Activated CD8-positive, alpha-beta memory T cell treated with anti-CD3 and anti-CD28 coated beads for 24 hours (primary cell): ENCODE measurements at places on chromosomes 6 and 20.
A peak's percentile ranks its signal among the peaks of the same experiment; 100 is the strongest.

DNA sequence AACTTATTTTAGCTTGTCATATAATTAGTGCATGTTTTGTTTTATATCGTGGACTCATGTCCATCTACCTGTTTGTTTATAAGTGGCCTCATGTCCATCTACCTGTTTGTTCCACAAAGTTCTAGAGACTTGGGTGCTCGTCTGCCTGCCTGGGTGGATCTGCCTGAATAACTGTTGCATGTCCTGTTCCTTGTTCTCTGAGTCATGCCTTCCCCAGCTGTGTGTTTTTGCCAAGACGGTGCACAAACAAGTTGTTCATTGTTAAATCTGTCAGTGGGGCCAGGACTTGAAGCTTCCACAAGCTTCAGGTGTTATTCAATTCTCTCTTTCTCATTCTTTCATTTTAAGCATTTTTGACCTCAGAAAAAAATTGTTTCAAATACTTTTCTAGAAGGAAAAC lies 358.0 kb upstream of the CITED2 start:
- DNase-seq: no peak

DNA sequence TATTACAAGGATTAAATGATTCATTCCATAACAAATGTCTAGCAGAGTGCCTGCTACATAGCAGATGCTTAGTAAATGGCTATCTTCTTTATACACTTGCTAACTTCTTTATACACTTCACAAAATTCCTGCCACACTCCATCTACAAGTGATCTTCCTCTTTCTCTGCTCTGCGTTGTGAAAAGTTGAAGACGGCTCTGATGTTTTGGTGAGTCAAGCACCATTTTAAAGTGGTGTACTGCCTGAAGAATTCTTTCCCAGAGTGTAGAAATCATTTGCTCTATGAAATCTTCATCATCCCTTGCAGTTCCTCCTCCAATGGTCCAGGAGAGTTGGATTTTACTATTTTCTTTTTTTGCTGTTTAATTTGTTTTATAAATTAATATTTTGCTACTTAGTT lies 74.9 kb downstream of the TNFAIP3 start:
- DNase-seq: no peak

- no peak for DNase-seq
Measured at GRCh38 chr6:137871831-137872454, 4.9 kb downstream of the TNFAIP3 start.

- DNase-seq: peak; percentile 76
Measured at GRCh38 chr6:159978291-159979135, 9.6 kb downstream of the IGF2R start.

- DNase-seq: no peak
Measured at GRCh38 chr6:72783666-72784065, 161.8 kb downstream of the KCNQ5 start.

DNA sequence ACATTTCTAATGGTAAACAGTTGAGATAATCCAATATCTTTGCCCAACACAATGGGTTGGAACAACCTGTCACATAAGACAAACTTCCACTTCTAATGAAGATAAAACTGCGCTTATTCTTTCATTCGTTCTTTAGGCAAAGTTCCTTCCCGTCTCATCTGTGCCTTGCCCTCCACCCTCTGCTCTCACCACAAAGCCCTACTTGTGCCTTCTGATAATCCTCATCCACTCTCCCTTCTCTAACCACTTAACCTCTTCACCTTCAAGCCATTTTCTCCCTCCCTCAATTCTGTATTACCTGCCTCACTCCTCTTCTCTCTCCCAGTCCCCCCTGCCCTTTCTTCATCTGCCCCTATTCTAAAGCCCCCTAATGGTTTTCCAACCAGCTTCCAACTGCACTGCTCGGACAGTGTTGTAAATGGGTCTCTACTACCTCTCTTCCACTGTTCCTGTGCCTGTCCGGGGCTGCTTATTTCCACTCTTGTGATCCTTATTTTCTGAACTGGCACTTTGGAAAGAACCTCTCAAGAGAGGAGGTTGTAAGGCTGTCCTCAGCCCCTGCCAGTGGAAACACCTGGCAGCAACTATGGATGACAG lies 62.9 kb upstream of the MYB start:
- no peak for DNase-seq

- DNase-seq: no peak
Measured at GRCh38 chr6:6434723-6435122, 114.3 kb upstream of the F13A1 start.

DNA sequence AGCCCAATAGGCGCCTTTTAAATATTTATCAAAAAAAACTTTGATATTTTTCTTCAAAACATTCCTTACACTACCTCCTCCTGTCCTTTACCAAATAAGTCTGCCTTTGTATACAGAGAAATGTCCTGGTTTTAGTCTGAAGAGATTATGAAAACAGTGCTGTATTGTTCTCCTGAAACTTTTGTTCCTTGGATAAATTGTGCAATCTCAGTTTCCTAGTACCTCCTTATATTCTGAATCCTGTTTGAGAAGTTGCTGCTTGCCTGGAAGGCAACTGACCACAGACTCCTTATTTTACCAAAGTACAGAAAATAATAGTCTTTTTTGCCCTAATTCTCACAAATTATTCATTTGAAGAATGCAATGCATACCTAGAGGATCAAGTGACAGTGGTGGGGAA lies 349.5 kb downstream of the EPHA7 start:
- DNase-seq: no peak

GRCh38 chr6:111610548-111611172 lies 5.0 kb upstream of the TRAF3IP2 start:
- no peak for DNase-seq

GRCh38 chr6:158142789-158143188 lies 25.3 kb downstream of the SERAC1 start:
- no peak for DNase-seq

- peak; percentile 81 for DNase-seq
Measured at GRCh38 chr6:154156135-154156896, 117.3 kb downstream of the OPRM1 start.

DNA sequence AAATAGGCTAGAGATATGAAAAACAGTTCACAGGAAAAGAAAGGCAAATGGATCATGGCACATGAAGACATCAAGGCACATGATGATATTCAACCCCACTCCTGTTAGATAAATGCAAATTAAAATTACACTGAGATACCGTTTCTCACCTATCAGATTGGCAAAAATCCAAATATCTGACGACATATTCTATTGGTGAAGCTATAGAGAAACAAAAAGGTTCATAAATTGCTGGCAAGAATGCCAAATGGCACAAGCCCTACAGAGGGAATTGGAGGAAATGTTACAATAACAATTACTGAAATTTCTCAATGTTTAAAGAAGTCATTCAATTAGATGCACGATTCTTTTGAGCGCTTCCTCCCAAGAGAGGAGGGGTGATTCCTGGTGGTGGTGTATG lies 45.3 kb upstream of the DSN1 start:
- no peak for DNase-seq

- DNase-seq: no peak
Measured at GRCh38 chr20:46376196-46376785, 30.1 kb downstream of the ELMO2 start.

DNA sequence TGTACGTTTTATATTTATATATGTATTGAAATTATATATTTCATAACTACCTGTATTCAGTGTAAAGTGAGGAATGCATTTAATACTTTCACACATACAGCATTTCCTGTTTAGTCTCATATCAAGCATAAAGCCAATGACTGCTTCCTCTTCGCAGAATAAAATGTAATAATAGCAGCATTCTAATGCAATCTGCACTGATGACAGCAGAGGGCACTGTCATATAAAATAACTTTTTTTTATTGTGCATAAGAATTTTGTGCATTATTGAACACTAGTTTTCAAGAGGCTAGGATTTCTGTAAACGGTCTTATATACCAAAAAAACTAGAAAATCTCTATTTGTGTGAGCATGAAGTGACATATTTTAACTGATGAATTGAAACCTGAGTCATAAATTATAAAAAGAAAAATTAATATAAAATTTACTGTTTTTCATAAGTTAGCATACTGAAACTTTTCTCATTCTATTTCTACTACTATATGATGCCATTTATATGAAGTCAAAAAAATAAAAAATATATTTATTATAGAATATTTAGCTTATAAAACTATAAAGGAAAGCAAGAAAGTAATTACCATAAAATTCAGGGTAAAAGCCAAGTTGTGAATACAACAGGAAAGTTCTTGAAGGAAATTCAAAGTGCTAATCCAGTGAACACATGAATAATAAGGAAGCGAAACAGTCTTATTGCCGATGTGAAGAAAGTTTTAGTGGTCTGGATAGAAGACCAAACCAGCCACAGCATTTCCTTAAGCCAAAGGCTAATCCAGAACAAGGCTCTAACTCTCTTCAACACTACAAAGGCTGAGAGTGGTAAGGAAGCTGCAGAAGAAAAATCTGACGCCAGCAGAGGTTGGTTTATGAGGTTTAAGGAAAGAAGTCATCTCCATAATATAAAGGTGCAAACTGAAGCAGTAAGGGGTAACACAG lies 36.3 kb downstream of the RNF146 start:
- DNase-seq: no peak

GRCh38 chr6:63788569-63788968 lies 153.0 kb downstream of the PHF3 start:
- no peak for DNase-seq

DNA sequence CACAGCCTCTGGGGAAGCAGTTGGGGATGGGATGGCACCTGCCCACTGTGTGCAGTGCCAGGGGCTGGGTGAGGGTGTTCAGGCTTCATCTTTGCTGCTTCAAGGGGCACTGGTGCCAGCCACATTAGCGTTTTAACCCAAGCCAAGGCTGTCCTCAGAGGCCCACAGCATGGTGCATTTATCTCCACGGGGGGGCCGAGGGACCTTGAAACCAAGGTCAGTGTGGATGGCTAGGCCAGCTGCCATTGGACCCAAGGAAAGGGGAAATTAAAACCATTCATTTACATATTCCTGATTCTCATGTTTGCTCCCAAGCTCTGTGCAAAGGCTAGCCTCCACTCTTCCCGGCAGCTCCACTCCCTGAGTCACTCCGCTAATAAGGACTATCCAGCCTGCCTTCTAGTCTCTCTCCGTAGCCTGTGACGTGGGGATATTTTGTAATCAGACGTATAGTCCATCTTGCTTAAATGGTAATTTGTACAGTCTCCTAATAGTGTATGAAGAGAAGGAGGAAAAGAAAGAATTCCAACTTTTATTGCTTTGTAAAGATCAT lies 197.1 kb downstream of the CDH4 start:
- DNase-seq: no peak

GRCh38 chr6:149717255-149717587 lies 680 bp downstream of the LATS1 start:
- DNase-seq: no peak

DNA sequence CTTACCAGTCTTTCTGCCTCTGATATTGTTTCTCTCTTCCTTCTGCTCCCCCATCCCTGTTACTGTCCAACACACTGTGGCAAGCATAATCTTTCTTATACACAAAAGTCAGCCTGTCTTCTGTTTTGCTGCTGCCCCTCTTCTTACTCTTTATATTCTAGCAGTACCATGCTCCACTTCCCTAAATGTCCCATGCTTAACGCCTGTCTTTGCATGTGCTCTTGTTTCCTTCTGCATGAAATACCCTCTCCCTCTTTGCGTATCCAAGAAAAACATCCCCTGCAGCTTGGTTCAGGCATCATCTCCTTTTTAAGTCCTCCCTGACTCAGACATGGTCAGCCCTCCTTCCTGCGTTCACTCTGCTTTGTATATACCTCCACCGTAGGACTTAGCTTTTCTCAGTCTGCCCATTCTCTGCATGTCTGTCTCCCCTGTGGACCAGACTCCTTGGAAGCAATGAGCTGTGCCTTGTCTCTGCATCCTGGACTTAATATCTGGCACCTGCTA lies 103.9 kb downstream of the CTNNBL1 start:
- no peak for DNase-seq

DNA sequence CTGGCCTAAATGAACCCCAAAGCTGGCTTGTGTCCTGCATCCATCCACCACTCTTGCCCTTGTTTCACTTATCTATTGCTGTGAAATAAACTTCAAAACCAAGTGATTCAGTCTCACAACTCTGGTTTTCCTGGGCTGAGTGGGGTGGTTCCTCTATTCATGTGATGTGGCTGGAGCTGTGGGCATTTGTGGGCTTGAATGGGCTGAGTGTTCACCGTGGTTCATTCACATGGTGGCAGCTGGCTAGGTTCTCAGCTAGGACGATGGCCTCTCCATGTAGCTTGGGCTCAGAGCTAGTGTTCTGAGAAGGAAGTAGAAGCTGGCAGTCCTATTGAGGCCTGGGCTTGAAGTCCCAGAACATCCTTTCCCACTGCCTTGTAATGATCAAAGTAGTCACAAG lies 30.4 kb downstream of the FKBP1A start:
- DNase-seq: no peak

DNA sequence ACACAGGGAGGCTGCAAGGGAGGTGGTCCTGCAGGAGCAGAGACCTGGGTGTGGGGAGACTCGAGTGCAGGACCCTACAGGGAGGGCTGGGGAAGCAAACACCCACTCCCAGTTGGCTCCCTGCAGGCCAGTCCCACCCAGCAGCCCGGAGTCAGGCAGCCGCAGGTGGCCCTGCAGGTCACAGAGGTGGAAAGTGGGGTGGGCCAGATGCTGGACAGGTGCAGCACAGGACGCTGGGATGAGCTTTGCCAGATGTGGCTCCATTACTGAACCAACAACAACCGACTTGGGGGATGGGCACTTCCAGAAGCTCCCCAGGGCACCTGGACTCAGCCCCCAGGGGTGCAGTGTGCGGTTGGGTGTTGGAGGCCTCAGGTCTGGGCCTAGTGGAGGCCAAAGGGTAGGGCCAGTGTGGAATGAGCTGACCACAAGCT lies 26.6 kb upstream of the MYT1 start:
- DNase-seq: no peak

GRCh38 chr6:37742401-37742760 lies 44.7 kb upstream of the MDGA1 start:
- DNase-seq: no peak
